ENCODE measurements at places on chromosomes 4 and X. TPM values are rescaled to one million over a fixed set of nuclear protein-coding genes. Genes with fewer than 3 reads are reported as not detected.

The FTSJ1 gene
- total RNA-seq, result 44.5 TPM

GRCh38 chr4:137651128-137651527 lies 118.8 kb upstream of the PCDH18 start:
- no peak for DNase-seq

The DHRSX gene
- total RNA-seq, result 28.3 TPM

GRCh38 chr4:173426064-173426463 lies 27.1 kb upstream of the SCRG1 start:
- DNase-seq, result no peak

The ARAP2 gene
- 55.7 TPM for total RNA-seq

DNA sequence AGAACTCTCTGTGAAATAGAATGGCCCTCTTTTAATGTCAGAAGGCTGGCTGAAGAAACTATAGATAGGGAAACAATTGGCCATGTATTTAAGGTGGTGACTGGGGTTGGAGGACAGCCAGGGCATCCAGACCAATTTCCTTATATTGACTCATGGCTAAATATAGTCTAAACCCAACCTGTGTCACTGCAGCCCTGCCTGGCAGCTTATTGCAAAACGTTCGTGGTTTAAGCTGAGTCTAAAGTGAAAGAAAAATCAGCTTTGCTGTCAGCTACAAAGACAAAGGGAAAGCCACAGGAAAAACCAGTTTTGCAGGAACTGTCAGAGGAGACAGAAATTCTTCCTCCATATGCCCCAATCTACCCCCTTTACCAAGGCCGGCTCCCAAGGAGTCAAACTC lies 902.8 kb upstream of the NDST4 start:
- DNase-seq, result no peak

GRCh38 chr4:142372530-142373260 lies 473.4 kb downstream of the INPP4B start:
- DNase-seq, result no peak

The ASB12 gene
- 0.18 TPM for total RNA-seq

Measured in activated B cell treated with CpG ODN at 0.5 μM for 24 hours (primary cell).